Epithelial cell of alveolus of lung (primary cell): ENCODE measurements at places on chromosomes 7 and 10. TPM values are rescaled to one million over a fixed set of nuclear protein-coding genes. Genes with fewer than 3 reads are reported as not detected.

DYNC1I1 gene
- 0.13 TPM in 1 of 2 replicates, not detected in the other for total RNA-seq

PNLIPRP2 gene
- not detected in 2 replicates for total RNA-seq

IL6 gene
- total RNA-seq: 0.40 and 28.8 TPM in 2 replicates

ASAH2 gene
- total RNA-seq: 0.56 and 0.65 TPM in 2 replicates

CLDN3 gene
- not detected in 2 replicates for total RNA-seq

CDC14C gene
- total RNA-seq: not detected in 2 replicates

ABCC2 gene
- total RNA-seq: 1.0 and 3.4 TPM in 2 replicates

PKD2L1 gene
- not detected in 2 replicates for total RNA-seq

AMPH gene
- 2.8 and 6.0 TPM in 2 replicates for total RNA-seq

GRID2IP gene
- 0.08 TPM in 1 of 2 replicates, not detected in the other for total RNA-seq

HOXA4 gene
- 5.9 and 8.7 TPM in 2 replicates for total RNA-seq

OR6V1 gene
- not detected in 2 replicates for total RNA-seq

DPYSL4 gene
- 12.3 and 14.6 TPM in 2 replicates for total RNA-seq

CAV1 gene
- total RNA-seq: 107 and 296 TPM in 2 replicates

CAMK2B gene
- not detected in 2 replicates for total RNA-seq

DENND11 gene
- 3.9 and 6.8 TPM in 2 replicates for total RNA-seq

SLC26A5 gene
- total RNA-seq: not detected in 2 replicates

PRSS37 gene
- total RNA-seq: not detected in 2 replicates

GNG11 gene
- 50.5 and 76.7 TPM in 2 replicates for total RNA-seq

COL28A1 gene
- 0.72 TPM in 1 of 2 replicates, not detected in the other for total RNA-seq

SP8 gene
- not detected in 2 replicates for total RNA-seq

NKX1-2 gene
- 0.26 TPM in 1 of 2 replicates, not detected in the other for total RNA-seq

KNDC1 gene
- 0.80 TPM in 1 of 2 replicates, not detected in the other for total RNA-seq

ADRB1 gene
- total RNA-seq: 0.13 TPM in 1 of 2 replicates, not detected in the other

AOAH gene
- not detected in 2 replicates for total RNA-seq

MINDY3 gene
- 18.0 and 19.0 TPM in 2 replicates for total RNA-seq

DIP2C gene
- 8.7 and 9.3 TPM in 2 replicates for total RNA-seq

SPDYE16 gene
- total RNA-seq: not detected in 2 replicates

NKX2-3 gene
- total RNA-seq: not detected in 2 replicates

TEX47 gene
- not detected in 2 replicates for total RNA-seq

ASB10 gene
- total RNA-seq: not detected in 2 replicates

SPDYE1 gene
- not detected in 2 replicates for total RNA-seq

WNT16 gene
- total RNA-seq: 0.32 TPM in 1 of 2 replicates, not detected in the other

CFAP69 gene
- 1.3 and 3.5 TPM in 2 replicates for total RNA-seq

SKAP2 gene
- total RNA-seq: 27.4 and 40.0 TPM in 2 replicates

CALHM3 gene
- total RNA-seq: not detected in 2 replicates

LLCFC1 gene
- total RNA-seq: not detected in 2 replicates

CNPY1 gene
- total RNA-seq: not detected in 2 replicates

NPFFR1 gene
- not detected in 2 replicates for total RNA-seq

ZP3 gene
- total RNA-seq: 0.72 and 2.1 TPM in 2 replicates

LIPK gene
- not detected in 2 replicates for total RNA-seq

ST8SIA6 gene
- total RNA-seq: under 0.01 and 0.88 TPM in 2 replicates

C10orf62 gene
- total RNA-seq: not detected in 2 replicates

MEOX2 gene
- 0.13 and 59.3 TPM in 2 replicates for total RNA-seq

MKX gene
- total RNA-seq: 0.08 and 0.26 TPM in 2 replicates

CFAP46 gene
- total RNA-seq: 0.80 and 4.1 TPM in 2 replicates
